Mesenteric fat pad (tissue), 1 donor: ENCODE measurements at places on chromosomes 4 and X. TPM values are rescaled to one million over a fixed set of nuclear protein-coding genes. Genes with fewer than 3 reads are reported as not detected.

DNA sequence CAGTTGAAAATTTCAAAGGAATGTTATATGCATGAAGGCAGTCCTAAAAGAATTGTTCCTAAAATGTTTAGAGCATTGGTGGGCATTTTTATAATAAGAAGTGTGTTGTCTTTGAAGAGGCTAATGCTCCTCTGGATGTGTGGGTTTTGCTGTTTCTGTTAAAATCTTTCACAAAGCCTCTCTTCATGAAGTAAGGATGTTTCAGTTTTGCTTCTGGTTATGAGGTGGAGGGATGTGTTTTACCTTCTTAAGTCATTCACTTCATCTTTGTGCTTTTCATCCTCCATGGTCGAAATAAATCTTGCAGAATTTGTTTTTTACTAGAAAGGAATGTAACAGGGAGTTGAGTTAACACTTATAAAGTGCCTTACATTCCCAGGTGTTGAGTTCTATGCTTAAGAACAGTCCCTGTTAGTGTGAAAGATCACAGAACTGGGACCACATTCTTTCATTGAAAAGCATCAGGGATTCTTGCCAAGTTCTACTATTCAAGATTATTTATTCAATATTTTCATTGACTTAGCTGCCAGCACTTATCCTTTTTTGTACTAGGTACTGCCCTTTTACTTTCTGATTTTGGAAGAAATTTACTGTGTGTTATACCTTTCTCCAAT lies 21.1 kb downstream of the FHIP1A start:
- no peak for DNase-seq

GRCh38 chr4:17646693-17647092 lies 32.3 kb downstream of the MED28 start:
- DNase-seq: no peak

Gene MAGIX
- total RNA-seq: 1.6 TPM

Gene UGT2B11
- not detected for total RNA-seq

Gene NAP1L5
- 6.5 TPM for total RNA-seq

GRCh38 chrX:39905538-39905891 lies 192.2 kb downstream of the BCOR start:
- DNase-seq: no peak
